ENCODE measurements at places on chromosomes 6 and 20. TPM values are rescaled to one million over a fixed set of nuclear protein-coding genes. Genes with fewer than 3 reads are reported as not detected.

HAO1 gene
- 0.53 TPM for total RNA-seq

RAET1G gene
- not detected for total RNA-seq

GRCh38 chr6:142478117-142478516 is 176.3 kb downstream of the ADGRG6 start:
- no peaks in the 10 kb centered on the region for H3K4me1 ChIP-seq
- DNase-seq: no peak

TMEM151B gene
- not detected for total RNA-seq

GRCh38 chr6:366389-367297 is 24.9 kb upstream of the IRF4 start:
- DNase-seq: peak; percentile 39
- no peaks in the 10 kb centered on the region for H3K27me3 ChIP-seq
- H3K27ac ChIP-seq: no peak overlapping the region
- H3K4me3 ChIP-seq: no peak overlapping the region

DNA sequence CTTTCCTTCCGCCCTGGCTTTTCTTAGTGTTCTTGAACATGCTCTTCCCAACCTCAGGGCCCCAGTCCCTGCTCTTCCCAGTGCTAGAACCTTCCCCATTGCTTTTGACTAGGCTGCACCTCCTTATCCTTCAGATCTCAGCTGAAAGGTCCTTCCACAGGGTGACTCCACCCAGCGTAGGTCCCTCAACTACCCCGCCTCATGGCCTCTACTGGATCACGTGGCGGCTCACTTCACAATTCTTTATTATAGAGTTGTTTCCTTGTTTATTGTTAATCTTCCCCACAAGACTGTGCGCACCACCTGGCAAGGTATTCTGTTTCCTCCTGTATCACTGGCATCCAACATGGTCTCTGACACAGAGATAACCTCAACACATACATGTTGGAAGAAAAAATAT is 31.2 kb downstream of the TTLL9 start:
- H3K27me3 ChIP-seq: no peaks in the 10 kb centered on the region
- H3K27ac ChIP-seq: no peak overlapping the region
- no peak for DNase-seq
- H3K4me1 ChIP-seq: no peaks in the 10 kb centered on the region
- H3K4me3 ChIP-seq: no peak overlapping the region

DNA sequence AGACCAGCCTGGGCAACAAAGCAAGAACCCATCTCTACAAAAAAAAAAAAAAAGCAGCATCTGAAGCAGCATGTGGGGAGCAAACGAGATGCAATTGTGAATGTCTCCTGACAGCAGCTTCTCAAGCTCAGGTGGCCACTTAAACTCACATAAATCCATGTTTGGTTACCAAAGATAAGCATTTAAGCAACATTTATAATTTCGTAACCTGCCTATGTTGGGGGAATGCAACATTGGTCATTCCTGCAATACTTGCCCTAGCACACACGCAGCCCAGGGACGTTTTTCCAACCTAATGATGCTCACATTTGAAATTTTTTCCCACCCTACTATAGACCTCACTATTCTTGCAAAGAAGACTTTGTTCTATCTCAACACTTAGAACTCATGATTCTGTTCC is 113.3 kb downstream of the ZFP64 start:
- no peaks in the 10 kb centered on the region for H3K36me3 ChIP-seq
- no peak overlapping the region for H3K27ac ChIP-seq
- H3K27me3 ChIP-seq: no peaks in the 10 kb centered on the region
- no peak for DNase-seq

MAPK14 gene
- 93.0 TPM for total RNA-seq

DNA sequence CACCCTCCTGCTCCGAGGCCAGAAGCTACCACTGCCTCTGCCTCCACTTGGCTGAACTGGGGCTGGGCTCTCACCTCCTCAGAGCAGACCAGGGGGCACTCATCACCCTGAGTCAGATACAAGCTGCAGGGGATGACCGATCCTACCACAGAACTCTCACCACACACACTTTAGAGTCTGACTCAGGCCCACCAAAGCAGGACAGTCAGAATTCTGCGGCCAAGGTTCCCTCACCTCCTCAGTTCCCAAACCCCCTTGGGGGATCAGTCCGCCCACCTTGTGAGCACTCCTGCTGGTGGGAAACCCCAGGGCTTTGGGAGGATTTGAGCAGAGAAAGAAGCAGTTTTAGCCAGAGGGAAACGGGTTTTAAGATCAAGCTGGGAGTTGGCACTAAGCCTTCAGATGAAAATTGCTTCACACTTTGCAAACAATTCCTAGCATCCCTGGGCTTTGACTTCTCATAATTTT is 587.8 kb upstream of the JAG1 start:
- H3K36me3 ChIP-seq: no peaks in the 10 kb centered on the region
- H3K4me1 ChIP-seq: no peaks in the 10 kb centered on the region
- no peaks in the 10 kb centered on the region for H3K27me3 ChIP-seq
- no peak for DNase-seq
- no peak overlapping the region for H3K4me3 ChIP-seq

- no peaks in the 10 kb centered on the region for H3K36me3 ChIP-seq
- DNase-seq: no peak
- no peak overlapping the region for H3K4me3 ChIP-seq
- no peak overlapping the region for H3K27ac ChIP-seq
- H3K27me3 ChIP-seq: no peaks in the 10 kb centered on the region
These were observed 537.4 kb upstream of the CHD6 start for GRCh38 chr20:42155586-42155985.

DNA sequence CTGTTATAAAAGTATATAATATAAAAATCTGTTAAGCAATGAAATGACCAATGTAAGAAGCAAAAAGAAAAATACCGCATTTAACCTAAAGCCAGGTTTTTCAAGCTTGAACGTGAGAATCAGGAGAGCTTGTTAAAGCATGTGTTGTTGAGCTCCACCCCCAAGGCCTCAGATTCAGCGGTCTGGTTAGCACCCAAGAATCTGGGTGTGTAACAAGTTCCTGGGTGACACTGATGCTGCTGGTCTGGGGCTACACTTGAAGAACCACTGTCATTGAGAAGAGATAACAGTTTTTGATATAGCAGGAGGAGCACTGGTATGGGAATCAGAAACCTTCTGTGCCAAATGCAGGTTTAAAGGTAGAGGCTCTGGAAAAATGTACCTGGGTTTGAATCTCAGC is 154.0 kb downstream of the ID4 start:
- no peak for DNase-seq
- no peaks in the 10 kb centered on the region for H3K4me1 ChIP-seq
- H3K4me3 ChIP-seq: no peak overlapping the region
- no peaks in the 10 kb centered on the region for H3K27me3 ChIP-seq
